ENCODE measurements at places on chromosomes 2 and 18. TPM values are rescaled to one million over a fixed set of nuclear protein-coding genes. Genes with fewer than 3 reads are reported as not detected.

The ASPRV1 gene
- total RNA-seq = 0.12 TPM

The COL4A3 gene
- 3.9 TPM for total RNA-seq

The GTF3C2 gene
- 68.2 TPM for total RNA-seq

The TMEM200C gene
- total RNA-seq = not detected

The GREB1L gene
- total RNA-seq = 0.72 TPM

GRCh38 chr2:12737738-12738485, 21.2 kb downstream of the TRIB2 start:
- DNase-seq = no peak

DNA sequence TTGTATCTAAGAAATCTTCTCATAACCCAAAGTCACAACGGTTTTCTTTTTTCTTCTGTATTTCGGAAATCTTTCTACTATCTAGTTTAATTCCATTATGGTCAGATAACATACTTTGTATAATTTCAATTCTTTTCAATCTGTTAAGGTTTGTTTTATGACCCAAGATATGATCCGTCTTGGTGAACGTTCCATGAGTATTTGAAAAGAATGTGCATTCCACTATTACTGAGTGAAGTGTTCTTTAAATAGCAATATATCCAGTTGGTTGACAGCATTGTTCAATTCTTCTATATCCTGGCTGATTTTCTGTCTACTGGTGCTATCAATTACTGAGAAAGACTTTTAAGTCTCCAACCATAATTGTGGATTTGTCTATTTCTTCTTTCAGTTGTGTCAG, 414.5 kb downstream of the TNS1 start:
- no peak for DNase-seq

- DNase-seq = peak; percentile 70
Observed at GRCh38 chr2:200454927-200455801, 54.7 kb downstream of the KCTD18 start.

DNA sequence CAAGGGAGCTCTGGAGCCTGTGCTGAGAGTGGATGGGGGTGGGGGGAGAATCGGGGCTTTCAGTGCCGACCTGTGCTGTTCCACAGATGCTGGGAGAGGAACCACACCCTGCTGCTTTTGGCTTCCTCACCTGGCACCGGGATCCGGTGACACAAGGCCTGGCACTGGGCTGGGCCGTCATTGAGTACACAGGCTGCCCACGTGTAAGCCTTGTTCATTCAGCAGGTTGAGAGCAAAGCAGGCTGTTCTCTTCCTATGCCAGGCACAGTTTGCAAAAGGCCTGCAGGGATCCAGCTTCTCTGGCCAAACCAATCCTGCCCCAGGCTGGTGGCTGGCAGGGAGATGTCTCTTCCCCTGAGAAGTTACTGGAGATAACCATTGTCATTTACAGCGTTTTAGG, 17.1 kb downstream of the TRIB2 start:
- DNase-seq = no peak

DNA sequence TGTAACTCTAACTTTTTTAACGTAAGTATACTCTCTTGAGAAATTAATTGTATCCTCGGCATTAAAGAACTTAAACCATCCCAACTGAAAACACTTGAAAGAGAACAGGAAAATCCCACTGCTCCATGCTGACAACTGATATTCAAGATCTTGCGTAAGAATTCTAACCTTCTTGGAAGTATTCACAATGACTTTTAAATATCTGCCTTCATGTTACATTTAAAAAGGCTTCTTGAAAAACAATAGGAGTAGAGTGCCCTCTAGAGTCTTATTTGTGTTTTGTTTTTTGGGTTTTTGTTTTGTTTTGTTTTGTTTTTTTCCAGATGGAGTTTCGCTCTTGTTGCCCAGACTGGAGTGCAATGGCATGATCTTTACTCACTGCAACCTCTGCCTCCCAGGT, 65.4 kb upstream of the DNAJC10 start:
- peak; percentile 59 for DNase-seq
